Ovary (tissue), 10 donors: ENCODE measurements at places on chromosomes 2 and 18. TPM values are rescaled to one million over a fixed set of nuclear protein-coding genes. Genes with fewer than 3 reads are reported as not detected.

TWSG1 gene
- 55.5 TPM for total RNA-seq

ZNF804A gene
- total RNA-seq, result 0.11 TPM

CFAP65 gene
- total RNA-seq, result 0.85 TPM

GPR45 gene
- total RNA-seq, result not detected

- H3K4me1 ChIP-seq, result no peaks in the 10 kb centered on the region
- no peak overlapping the region for H3K4me3 ChIP-seq
- no peaks in the 10 kb centered on the region for H3K36me3 ChIP-seq
- H3K27me3 ChIP-seq, result no peaks in the 10 kb centered on the region
Measured at GRCh38 chr2:84126530-84126929, 332.6 kb downstream of the SUCLG1 start.

DNA sequence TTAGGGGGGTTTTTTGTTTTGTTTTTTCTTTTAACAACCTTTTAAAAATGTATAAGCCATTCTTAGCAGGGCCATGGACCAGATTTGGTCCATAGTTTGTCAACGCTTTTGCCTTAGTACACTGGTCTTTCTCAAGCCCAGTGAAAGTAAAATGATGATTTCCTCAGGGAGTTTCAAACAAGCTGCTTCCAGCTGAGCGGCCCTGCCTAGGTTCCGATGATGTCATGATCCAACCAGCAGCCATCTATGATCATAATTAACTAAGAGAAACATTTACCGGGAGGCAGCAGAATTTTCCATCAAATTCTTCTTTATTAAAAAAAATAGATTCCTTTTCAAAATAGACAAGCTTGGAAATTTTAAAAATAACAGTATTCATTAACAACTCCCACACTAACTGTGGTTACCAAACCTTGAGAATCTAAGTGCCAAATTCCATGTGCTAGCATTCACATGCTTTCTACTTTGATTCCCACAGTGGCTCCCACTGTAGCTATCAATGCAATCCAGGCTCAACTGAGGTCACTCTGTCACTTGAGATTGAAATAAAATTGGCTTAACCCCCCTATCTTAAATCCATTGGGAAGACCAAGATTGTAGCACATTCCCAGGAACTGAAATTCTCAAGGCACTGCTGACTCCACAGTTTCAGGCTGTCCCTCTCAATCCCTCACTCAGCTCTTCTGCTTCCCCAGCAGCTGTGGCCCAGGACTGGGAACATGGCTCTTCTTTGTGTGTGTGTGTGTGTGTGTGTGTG lies 148.9 kb downstream of the RNF152 start:
- H3K27me3 ChIP-seq, result no peaks in the 10 kb centered on the region
- DNase-seq, result no peak
- no peak overlapping the region for H3K4me3 ChIP-seq

GRCh38 chr2:25411281-25411680 lies 69.6 kb upstream of the DNMT3A start:
- no peak for DNase-seq
- H3K4me3 ChIP-seq, result no peak overlapping the region
- H3K27me3 ChIP-seq, result no peaks in the 10 kb centered on the region
- H3K4me1 ChIP-seq, result peaks cover 3% of the 10 kb centered on the region

DNA sequence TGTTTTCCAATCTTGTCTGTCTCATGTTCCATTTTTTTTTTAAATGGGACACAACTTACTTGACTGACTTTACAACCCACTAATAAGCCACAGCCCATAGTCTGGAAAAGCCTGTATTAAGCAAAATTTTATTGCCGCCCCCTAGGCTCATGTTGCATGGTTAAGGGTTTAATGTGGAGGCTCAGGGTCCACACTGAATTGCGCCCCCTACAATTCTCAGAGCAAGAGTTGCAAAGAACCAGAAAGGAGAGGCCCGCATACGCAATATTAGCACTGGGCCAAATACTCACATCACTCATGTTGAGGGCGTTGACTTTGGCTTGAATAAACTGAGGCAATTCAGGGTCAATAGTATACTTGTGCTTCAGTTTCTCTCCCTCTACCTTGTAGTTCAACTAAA lies 65.5 kb downstream of the NEB start:
- DNase-seq, result no peak

DNA sequence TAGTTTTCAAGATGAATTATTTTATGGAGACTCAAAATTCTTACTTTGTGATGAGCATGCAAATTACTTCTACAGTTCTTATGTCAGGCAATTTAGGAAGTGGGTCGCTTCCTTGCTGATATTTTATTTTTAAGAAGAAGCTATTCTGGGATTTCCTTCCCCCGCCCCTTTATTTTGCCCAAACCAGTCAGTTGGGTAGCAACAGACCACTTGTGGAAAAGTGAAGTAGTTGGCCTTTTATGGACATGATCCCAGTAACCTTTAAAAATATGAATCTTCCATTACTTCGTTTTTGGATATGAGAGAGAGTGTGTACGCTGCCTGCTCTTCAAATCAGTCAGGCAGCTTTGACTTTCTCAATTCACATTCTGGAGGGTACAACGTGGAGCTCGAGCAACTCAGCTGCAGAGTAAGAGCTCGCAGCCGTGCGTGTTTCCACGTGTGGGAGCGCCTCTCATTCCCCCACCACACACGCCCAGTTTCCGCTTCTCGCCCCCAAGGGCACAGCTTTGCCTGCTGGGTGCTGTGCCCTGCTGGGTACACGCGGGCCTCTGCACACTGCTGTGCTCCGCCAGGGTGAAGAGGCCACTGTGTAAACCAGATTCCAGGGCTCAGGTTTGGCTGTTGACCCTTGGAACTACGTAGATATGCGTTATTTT lies 92.6 kb downstream of the ITGB1BP1 start:
- no peaks in the 10 kb centered on the region for H3K27me3 ChIP-seq
- peaks cover 4% of the 10 kb centered on the region for H3K4me1 ChIP-seq
- H3K4me3 ChIP-seq, result no peak overlapping the region
- H3K27ac ChIP-seq, result no peak overlapping the region
- DNase-seq, result no peak
- no peaks in the 10 kb centered on the region for H3K36me3 ChIP-seq

GRCh38 chr2:126658905-126659561 lies 3.1 kb downstream of the GYPC start:
- DNase-seq, result peak; percentile 64
- H3K4me3 ChIP-seq, result no peak overlapping the region
- peak overlapping the region; percentile 100 for H3K27ac ChIP-seq

GKN2 gene
- not detected for total RNA-seq

DNA sequence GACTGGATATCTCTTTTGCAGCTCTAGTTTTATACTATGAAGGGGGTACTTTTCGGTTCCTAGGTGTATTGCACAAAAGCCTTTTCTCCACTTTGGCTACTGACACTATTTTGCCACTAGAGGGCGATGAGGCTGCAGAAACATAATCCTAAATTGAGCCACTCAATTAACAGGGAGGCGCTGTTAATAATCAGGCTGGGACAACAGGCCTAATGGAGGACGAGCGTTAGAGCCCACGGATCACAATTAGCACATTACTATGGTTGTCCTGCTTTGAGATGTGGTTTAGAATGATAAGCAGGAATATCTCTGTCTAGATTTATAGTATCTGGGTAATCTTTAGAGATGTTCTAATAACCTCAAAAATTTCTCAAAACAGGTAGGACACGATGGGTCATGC lies 62.2 kb upstream of the PMAIP1 start:
- H3K27me3 ChIP-seq, result no peaks in the 10 kb centered on the region
- no peak overlapping the region for H3K27ac ChIP-seq
- no peaks in the 10 kb centered on the region for H3K36me3 ChIP-seq
- H3K4me1 ChIP-seq, result no peaks in the 10 kb centered on the region

GPC1 gene
- 149 TPM for total RNA-seq

DNA sequence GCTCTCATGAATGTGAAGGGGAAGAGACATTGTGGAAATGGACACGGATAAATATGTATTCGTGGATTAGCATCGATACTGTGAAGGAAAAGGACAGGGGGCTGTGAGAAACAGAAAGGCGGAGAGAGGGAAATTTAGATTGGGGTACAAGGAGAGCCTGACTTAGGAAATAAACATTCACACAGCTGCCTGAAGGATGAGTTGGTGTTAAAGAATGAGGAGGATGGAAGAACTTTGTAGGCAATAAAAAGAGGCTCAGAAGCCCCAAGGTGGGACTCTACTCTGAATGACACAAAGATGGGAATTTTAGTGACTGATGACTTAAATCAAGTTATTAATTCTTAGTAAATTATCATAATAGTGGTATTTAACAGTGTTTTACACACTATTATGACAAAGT lies 10.1 kb downstream of the MYO1B start:
- H3K36me3 ChIP-seq, result no peaks in the 10 kb centered on the region
- no peak overlapping the region for H3K27ac ChIP-seq
- H3K4me3 ChIP-seq, result no peak overlapping the region
- no peak for DNase-seq

CCDC150 gene
- total RNA-seq, result 0.99 TPM

GRCh38 chr2:128686497-128686859 lies 367.8 kb upstream of the HS6ST1 start:
- no peak overlapping the region for H3K4me3 ChIP-seq
- DNase-seq, result no peak
- H3K36me3 ChIP-seq, result no peaks in the 10 kb centered on the region
- H3K4me1 ChIP-seq, result no peaks in the 10 kb centered on the region
- H3K27ac ChIP-seq, result no peak overlapping the region
- H3K27me3 ChIP-seq, result no peaks in the 10 kb centered on the region

DNA sequence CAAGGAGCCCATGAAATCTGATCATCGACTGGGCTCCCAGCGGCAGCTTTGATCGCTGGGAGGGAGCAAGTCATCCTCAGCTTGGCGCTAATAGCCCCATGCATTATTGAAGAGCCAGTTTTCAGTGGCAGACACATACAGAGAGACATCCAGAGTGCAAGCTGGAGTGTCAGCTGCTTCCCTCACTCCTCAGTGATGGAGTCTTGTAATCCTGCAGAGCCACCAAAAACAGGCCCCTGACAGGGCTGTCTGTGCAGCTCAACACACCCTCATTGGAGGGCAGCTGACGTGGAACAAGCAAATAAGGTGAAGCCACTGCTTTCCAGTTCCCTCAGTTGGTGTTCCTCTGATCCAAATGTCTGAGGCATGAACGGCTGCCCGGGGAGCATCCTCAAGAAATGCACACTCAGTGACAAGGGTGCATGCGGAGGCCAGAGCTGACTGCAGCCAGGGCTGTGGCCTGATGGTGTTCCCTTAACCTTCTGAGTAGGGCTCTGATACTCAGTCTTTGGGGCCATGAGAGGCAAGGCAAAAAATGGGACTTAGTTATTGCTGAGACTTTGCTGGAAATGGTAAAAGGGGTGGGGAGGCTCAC lies 97.4 kb downstream of the RHOB start:
- H3K36me3 ChIP-seq, result no peaks in the 10 kb centered on the region
- H3K27me3 ChIP-seq, result no peaks in the 10 kb centered on the region
- no peaks in the 10 kb centered on the region for H3K4me1 ChIP-seq
- H3K27ac ChIP-seq, result no peak overlapping the region

- no peaks in the 10 kb centered on the region for H3K27me3 ChIP-seq
- no peaks in the 10 kb centered on the region for H3K36me3 ChIP-seq
- H3K4me3 ChIP-seq, result no peak overlapping the region
- H3K27ac ChIP-seq, result no peak overlapping the region
Measured at GRCh38 chr2:20072436-20073158, 21.2 kb upstream of the LAPTM4A start.

- no peak for DNase-seq
- H3K36me3 ChIP-seq, result no peaks in the 10 kb centered on the region
- no peak overlapping the region for H3K4me3 ChIP-seq
- H3K27ac ChIP-seq, result no peak overlapping the region
- H3K4me1 ChIP-seq, result peaks cover 3% of the 10 kb centered on the region
Measured at GRCh38 chr2:12712881-12713280, 3.9 kb upstream of the TRIB2 start.

DYNAP gene
- total RNA-seq, result not detected

CCL20 gene
- not detected for total RNA-seq

TMEM131 gene
- 41.3 TPM for total RNA-seq

GRCh38 chr2:60925994-60926740 lies 44.8 kb downstream of the REL start:
- no peak overlapping the region for H3K4me3 ChIP-seq
- H3K27ac ChIP-seq, result no peak overlapping the region
- no peak for DNase-seq
- no peaks in the 10 kb centered on the region for H3K36me3 ChIP-seq
- no peaks in the 10 kb centered on the region for H3K27me3 ChIP-seq

DNA sequence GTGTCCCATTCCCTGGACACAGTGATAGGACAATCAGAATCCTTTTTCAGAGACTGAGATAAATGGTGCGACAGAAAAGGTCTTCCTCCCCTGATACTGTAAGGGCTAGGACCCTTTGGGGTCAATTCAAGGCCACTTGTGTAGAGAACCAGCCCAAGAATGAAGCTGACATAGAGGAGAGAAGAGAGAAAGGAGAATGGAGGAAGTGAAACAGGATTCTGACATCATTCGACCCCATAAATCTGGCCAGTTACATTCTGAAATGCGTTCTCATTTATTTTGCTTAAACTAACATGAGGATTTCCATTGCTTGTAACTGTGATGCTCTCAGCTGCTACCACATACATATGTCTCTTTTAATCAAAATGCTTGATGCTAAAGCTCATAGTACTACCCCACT lies 148.1 kb downstream of the TMEM163 start:
- DNase-seq, result no peak
- H3K4me3 ChIP-seq, result no peak overlapping the region
- no peaks in the 10 kb centered on the region for H3K27me3 ChIP-seq
- H3K36me3 ChIP-seq, result no peaks in the 10 kb centered on the region
- no peak overlapping the region for H3K27ac ChIP-seq

GRCh38 chr2:224847961-224848850 lies 132.0 kb upstream of the CCDC195 start:
- DNase-seq, result peak; percentile 16
- no peak overlapping the region for H3K27ac ChIP-seq
- no peak overlapping the region for H3K4me3 ChIP-seq
- peaks cover 3% of the 10 kb centered on the region for H3K4me1 ChIP-seq

DNA sequence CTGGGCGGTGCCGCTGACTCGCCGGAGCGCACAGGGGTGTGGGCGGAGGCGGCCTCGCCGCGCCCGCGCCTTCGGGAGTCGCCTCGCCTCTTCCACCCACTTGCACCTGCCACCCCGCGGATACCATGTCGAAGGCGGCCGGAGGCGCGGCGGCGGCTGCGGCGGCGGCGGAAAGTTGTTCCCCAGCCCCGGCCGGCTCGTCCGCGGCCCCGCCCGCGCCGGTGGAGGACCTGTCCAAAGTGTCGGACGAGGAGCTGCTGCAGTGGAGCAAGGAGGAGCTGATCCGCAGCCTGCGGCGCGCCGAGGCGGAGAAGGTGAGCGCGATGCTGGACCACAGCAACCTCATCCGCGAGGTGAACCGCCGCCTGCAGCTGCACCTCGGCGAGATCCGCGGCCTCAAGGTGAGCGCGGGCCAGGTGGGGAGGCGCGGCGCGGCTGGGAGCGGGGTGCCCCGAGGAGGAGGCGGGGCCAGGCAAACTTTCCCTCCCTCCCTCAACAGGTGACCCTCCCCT lies 766 bp downstream of the CCDC85A start:
- no peaks in the 10 kb centered on the region for H3K27me3 ChIP-seq
- H3K4me1 ChIP-seq, result peaks cover 6% of the 10 kb centered on the region
- peak overlapping the region; percentile 63 for H3K4me3 ChIP-seq
- DNase-seq, result no peak
- H3K27ac ChIP-seq, result no peak overlapping the region
- no peaks in the 10 kb centered on the region for H3K36me3 ChIP-seq
